ENCODE measurements at places on chromosomes 7 and 10. TPM values are rescaled to one million over a fixed set of nuclear protein-coding genes. Genes with fewer than 3 reads are reported as not detected.

The FAM25A gene
- total RNA-seq: not detected

The MYH16 gene
- not detected for total RNA-seq

The PIP gene
- not detected for total RNA-seq

The PAX2 gene
- not detected for total RNA-seq

The ZNF425 gene
- 4.6 TPM for total RNA-seq

The FZD1 gene
- total RNA-seq: 12.6 TPM

The SYNPO2L gene
- under 0.01 TPM for total RNA-seq

The SPDYE9 gene
- total RNA-seq: not detected

The HOXA2 gene
- total RNA-seq: 1.0 TPM

The GTF2IRD1 gene
- 10.0 TPM for total RNA-seq

The GBX1 gene
- total RNA-seq: not detected

The SPOCK2 gene
- 0.33 TPM for total RNA-seq

The VSIR gene
- total RNA-seq: 44.1 TPM

The KCND2 gene
- 2.1 TPM for total RNA-seq

The NAT16 gene
- not detected for total RNA-seq

The LRRD1 gene
- 0.17 TPM for total RNA-seq

The FIS1 gene
- total RNA-seq: 148 TPM

The DUSP5 gene
- 14.9 TPM for total RNA-seq

The NKX2-3 gene
- total RNA-seq: not detected

The PDK4 gene
- 3.1 TPM for total RNA-seq

The LIPN gene
- not detected for total RNA-seq

The GNAI1 gene
- 68.9 TPM for total RNA-seq

The LAMB4 gene
- total RNA-seq: 0.17 TPM

The CFAP58 gene
- total RNA-seq: 0.33 TPM

The NUTM2A gene
- 0.51 TPM for total RNA-seq

The AKR1E2 gene
- 11.7 TPM for total RNA-seq

The SCART1 gene
- total RNA-seq: 1.3 TPM

The NANOS1 gene
- 1.2 TPM for total RNA-seq

The CASTOR2 gene
- 10.9 TPM for total RNA-seq

The DIP2C gene
- total RNA-seq: 12.6 TPM

The MAGI2 gene
- total RNA-seq: 17.0 TPM

The SLC16A12 gene
- under 0.01 TPM for total RNA-seq
